ENCODE measurements at places on chromosomes 6 and 20.

- no peak for DNase-seq
These were observed 42.5 kb upstream of the PNISR start for GRCh38 chr6:99467509-99468106.

GRCh38 chr6:53741034-53741823, 53.6 kb upstream of the LRRC1 start:
- DNase-seq, result no peak

- no peak for DNase-seq
These were observed 175.0 kb downstream of the CARMIL1 start for GRCh38 chr6:25454136-25454535.

- DNase-seq, result no peak
These were observed 256.0 kb downstream of the TPBG start for GRCh38 chr6:82619573-82619972.

- DNase-seq, result no peak
These were observed 200.1 kb downstream of the CLIC5 start for GRCh38 chr6:45815466-45816125.

- peak; percentile 86 for DNase-seq
These were observed 105.2 kb upstream of the CARMIL1 start for GRCh38 chr6:25173951-25174474.

DNA sequence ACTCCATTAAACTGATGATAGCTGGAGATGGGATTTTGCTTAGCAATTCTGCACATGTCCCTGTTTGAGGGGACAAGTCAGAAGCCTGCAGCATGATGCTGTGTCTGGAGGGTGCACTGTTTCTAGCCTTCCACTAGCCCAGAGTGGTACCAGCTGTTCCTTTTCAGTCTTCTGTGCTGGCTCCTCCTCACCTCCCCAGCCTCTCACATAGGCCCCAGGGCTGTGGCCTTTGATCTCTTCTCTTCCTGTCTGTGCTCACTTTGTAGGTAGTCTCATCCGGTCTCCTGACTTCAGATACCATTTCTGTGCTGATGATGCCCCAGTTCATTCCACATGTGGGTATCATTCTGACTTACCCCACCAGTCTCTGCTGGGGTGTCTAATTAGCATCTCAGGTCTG, 126.3 kb downstream of the HIVEP1 start:
- no peak for DNase-seq

- DNase-seq, result no peak
These were observed 1.5 kb downstream of the SLC23A2 start for GRCh38 chr20:4999788-5000187.

DNA sequence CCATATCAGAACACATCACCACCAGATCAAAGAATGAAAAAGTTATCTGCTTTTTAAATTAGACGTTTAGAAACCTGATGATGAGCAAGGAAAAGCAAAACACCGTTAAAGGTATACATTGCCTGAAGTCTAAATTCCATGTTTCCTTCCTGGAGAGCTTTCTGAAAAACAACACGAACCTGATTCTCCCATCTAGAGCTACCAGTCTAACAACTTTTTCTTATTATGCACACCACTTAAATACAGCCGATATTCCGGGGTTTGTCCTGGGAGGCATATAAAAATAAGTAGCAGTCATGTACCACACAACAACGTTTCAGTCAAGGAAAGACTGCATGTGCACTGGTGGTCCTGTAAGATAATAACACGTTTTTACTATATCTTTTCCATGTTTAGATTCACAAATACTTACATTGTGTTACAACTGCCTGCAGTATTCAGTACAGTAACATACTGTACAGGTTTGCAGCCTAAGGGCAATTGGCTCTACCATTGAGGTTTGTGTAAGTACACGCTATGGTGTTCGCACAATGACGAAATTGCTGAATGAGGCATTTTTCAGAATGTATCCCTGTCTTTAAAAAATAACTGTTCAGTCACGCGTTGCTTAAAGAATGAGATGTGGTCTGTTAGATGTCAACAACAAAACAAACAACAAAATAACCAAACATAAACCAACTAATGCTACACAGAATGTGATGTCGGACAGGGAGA, 19.1 kb upstream of the LYRM2 start:
- DNase-seq, result no peak

Measured in amniotic stem cell (primary cell).